ENCODE measurements at places on chromosomes 2 and 18.

DNA sequence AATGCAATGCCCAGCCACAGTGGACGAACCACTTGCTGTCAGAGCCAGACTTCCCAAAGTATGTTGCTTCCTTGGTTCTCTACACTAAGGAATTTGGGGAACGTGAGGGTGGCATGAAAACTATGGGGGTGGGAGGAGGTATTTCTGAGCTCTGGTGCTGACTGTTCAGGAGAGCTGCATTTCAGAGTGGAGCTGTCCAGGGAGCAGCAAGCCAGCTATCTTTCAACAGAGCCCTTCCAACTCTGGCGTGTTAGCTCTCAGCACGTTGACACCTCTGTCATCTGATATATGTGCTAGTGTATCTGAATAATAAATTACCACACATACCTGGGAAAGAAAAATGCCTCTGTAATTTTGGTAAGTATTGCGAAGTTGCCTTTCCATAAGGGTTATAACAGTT is 66.1 kb downstream of the SAP130 start:
- DNase-seq, result no peak

GRCh38 chr2:96893289-96894150 is 23.6 kb upstream of the SEMA4C start:
- no peak for DNase-seq

DNA sequence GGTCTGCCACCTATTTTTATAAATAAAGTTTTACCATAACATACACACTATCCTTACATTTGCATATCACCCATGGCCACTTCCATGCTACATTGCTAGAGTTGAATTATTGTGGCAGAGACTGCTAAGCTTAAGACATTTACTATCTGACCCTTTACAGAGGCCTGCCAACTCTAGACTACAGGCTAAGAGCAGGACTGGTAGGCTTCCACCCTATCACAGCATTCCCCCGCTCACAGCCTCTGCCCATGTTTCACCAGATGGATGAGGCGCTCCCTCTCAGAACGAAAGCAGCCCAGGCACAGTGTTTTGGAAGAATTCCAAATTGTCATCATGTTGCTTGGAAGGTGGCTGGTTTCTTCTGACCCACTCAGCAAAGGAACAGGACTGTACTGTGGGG is 91.7 kb upstream of the SLC35G4 start:
- no peak for DNase-seq

- DNase-seq, result no peak
These were observed 36.5 kb upstream of the SIX2 start for GRCh38 chr2:45045706-45046105.

DNA sequence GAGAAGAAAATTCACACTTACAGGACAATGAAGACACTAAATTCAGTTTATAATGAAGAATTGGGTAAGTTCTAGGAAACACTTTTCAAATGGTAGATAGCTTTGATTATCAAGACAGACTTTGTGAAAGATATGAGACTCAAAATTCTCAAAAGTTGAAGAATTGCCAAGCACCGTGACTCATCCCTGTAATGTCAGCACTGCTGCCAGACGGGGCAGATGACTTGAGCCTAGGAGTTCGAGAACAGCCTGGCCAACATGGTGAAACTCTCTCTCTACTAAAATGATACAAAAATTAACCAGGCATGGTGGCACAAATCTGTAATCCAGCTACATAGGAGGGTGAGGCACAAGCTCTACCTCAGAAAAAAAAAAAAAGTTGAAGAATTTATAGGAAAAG is 1820.1 kb upstream of the LRRTM1 start:
- DNase-seq, result no peak

DNA sequence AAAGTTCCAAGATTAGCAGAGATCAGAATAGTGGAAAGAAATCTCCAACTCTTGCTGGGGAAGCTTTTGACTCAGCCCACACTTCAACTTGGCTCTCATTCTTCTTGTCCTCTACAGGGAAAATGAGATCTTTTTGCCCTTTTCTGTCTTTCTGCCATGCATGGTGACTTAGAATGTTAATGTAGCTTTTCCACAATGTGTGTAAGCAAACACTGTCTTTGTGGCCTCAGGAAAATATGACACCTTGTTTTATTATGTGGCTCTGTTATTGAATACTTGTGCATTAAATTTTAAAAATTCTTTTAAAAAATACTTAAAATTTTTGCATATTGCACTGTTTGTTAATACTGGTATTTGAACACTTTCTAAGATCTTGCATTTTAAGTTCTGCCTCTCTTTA is 65.4 kb upstream of the WDR75 start:
- DNase-seq, result no peak

DNA sequence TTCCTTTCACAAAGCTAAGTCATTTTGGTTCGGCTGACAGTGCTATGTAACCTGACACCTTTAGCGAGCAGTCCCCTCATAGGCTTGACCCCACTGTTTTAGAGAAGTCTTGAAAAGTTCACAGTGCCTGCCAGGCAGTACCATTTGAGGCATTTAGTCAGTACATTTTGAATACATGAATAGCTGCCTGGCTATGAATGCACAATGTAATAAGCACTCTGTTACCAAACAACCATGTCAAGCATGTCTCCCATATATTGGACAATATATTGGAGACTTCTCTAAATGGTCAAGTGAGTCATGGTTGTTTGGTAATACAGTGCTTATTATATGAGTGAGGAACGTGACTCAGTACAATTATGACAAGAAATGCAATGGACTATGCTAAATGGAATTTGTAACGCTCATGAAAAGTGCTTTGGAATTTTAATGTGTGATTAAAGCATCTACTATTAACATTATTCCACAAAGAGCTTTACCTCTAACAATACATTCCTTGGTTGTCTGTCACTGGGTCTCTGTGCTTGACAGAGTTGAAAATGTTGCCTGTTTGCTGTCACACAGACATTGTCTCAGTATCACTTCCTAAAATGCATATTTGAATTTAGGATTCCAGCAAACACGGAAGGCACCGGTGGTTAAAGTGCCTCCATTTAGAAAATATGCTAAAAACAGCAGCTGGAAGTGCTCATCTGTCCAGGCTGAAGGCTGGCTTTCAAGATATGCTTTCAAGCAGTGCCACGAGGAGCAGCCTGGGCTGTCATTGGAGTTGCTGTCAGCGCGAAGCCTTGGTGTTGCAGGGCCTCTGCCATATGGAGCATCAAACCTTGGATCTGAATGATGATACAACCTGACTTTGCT is 458.6 kb downstream of the FBXO15 start:
- no peak for DNase-seq
